ENCODE measurements at places on chromosomes 12 and 14.
A peak's percentile ranks its signal among the peaks of the same experiment; 100 is the strongest.

DNA sequence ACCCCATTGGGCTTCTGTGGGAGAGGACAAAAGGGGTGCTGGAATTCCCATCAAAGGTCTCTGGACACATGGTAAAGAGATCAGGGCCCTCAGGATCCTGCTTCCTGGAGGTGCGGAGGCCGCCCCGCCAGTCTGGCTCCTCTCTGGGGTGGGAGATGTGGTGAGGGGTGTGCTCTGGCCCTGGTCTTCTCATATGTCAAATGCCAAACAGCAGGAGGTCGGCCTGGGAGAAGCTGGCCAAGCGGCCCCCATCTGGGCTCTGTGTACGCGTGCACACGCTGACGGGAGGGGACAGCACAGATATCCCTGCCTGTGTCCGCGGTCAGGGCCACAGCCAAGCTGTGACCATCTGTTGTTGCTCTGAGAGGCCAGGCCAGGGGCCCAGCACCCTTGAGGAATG lies 14.1 kb downstream of the FIGNL2 start:
- no peak for DNase-seq

DNA sequence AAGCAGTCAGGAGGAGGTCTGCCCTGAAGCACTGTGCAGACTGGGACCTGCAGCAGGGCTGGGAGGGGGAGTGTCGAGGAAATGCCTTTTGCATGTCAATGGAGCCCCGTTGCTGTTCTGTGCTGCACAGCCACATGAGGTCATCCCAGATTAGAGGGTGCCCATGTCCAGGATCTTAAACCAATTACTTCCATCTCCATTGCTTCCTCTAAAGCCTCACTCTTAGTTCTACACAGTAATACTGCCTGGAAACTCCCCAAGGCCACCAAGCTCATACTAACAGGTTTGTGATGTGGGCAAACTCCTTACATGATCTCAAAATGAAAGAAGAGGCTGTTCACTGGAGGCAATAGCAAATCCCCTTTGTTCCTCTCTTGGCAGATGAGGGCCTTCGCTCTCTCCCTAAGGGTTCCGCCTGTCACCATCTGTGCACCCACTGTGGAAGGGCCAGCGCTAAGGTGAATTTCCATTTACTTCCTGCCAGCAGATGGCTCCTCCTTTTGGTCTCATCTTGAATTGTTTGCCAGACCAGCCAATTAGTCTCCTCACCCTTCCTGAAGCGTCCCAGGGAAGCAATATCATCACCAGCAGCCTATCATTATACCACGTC lies 35.4 kb upstream of the LTA4H start:
- no peak for DNase-seq

GRCh38 chr14:61034416-61035120 lies 53.5 kb downstream of the SLC38A6 start:
- DNase-seq, result no peak

DNA sequence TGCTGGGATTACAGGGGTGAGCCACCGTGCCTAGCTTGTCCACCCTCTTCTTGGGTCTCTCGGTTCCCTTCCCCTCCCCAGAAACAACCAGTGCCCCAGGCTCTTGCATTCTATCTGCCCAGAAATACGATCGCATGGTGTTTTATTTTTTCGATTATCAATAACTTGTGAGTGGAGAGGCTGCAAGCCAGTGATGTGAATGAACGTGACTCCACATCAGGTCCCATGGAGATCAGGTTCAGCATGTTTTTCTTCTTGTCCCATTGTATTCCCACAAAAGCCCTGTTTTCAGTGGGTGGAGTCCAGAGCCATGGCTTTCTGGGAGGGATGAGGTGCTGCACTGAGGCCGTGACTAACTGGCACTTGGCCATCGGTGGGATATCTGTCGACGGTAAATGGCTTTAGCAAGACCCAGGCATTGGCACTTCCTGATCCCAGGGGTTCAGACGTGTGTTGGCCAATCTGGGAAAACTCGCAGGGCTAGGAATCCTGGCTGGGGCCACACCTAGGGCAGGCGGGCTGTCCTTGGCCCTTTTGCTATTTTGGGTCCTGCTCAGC lies 12.7 kb upstream of the HNF1A start:
- DNase-seq, result no peak

DNA sequence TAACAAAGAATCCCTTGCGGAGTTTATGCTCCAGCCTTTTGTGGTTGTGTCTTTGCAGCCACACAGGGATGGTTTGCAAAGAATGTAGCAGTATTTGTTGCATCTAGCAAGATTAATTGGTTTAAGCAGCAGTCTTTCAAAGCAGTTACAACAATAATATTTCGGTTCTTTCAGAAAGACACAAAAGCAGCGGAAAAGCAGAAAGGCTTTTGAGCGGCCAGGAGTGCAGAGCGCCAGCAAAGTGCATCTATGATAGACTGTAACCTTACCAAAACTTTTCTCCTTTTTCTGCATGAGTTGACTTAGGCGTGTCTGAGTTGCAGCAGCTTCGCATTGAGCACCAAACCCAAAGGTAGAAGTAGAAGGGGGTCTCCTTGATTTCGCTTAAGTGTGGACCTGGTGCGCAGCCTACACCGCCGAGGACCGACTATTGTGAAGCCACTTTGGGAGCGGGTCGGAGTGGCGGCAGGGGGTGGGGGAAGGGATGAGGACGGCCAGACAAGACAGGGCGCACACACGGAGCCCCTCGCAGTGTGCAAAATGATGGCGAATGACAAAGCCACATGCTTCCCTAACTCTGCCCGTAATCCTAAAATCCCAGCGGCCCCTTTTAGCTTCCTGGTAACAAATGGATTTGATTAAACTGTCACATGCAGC lies 1.2 kb downstream of the LMO3 start:
- peak; percentile 35 for DNase-seq

DNA sequence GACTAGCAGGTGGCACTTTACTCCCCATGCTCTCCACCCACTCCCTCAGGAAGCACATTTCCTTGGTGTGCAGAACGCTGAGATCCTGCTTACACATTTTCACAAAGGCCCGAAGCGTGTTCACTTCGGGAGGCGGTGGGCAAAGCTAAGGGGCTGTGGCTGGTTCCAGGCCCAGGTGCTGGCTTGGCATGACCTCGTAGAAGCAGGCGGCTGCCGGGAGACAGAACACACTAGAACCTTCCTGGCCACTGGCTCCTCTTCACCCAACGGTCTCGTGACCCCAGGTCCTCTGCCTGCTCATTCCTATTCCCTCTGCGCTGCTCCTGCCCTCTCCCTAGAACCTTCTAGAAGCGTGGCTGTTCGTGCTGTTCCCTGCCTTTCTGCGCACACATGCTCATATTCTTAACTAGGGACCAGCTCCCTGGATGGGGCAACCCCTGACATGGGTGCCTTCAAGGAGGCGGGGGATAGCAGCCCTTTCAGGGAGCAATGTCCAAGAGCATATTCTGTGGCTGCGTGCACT lies 43.3 kb downstream of the ATP23 start:
- no peak for DNase-seq

DNA sequence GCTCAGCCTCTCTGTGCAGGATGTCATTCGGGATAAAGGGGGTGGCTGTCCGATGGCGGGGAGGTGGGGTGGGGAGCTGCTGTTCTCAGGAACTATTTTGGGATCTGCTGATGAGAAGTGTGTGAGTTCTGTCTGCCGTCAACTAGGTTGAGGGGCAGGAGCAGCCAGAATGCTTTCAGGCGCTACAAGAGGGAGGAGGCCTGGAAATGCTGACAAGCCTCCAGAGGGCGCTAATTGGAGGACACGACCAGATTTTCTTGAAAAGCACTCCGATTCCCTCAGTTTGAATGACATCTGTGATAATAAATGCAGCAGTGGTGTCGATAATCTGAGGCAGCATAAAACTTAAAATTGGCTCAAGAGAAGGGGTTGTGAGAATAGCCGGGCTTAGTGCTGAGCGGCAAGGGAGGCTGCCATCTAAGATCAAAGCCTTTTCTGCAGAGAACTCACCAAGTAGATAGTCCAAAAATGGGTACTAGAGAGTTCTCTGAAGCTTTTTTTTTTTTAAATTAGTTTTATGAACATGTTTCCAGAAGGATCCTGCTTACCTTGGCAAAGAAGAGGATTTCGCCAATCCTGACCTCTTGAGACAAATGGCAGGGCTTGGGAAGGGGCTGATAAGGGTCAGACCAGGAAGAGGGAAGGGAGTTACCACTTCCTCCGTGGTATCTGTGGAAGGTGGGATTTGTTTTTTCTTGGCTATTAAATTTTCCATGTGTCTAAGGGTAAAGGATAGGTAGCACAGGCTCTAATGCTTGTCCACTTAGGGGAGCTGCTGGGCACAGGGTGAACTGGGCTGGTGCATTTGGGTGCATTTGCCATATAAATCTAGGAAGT lies 94.4 kb downstream of the CRACR2A start:
- DNase-seq, result no peak

- no peak for DNase-seq
These were observed 7.3 kb upstream of the STX2 start for GRCh38 chr12:130846369-130846768.

DNA sequence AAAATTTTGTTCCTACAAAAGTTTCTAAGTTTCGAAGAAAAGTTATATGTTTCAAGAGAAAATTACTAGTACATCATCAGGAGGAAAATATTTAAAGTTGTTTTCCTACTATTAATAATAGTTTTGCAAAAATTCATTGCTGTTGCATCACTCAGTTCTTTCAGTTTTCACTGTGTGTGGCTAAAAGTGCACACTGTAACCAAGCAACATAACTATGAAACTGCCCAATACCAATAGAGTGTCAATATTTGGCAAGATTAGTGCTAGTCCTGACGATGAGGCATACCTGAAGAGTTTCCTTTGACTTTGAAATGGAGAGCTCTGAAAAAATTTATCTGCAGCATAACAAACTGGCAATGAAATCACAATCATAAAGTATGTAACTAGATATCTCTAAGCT lies 194.3 kb downstream of the CPNE8 start:
- no peak for DNase-seq

DNA sequence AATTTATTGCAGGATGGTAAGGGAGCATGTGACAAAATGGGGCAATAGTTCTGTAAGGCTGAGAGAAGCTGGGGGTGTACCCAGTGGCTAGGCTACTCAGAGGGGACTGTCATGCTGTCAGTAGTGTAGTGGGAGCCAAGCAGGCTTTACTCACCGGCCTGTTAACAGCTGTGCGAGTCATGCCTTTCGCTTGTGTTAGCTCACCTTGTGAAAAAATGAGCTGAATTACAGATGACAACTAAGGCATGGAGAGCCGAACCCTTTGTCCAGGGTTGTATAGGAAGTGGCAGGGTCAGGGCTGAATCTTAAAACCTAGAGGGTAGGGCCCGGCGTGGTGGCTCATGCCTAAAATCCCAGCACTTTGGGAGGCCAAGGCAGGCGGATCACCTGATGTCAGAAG lies 37.9 kb downstream of the SH2B3 start:
- no peak for DNase-seq

DNA sequence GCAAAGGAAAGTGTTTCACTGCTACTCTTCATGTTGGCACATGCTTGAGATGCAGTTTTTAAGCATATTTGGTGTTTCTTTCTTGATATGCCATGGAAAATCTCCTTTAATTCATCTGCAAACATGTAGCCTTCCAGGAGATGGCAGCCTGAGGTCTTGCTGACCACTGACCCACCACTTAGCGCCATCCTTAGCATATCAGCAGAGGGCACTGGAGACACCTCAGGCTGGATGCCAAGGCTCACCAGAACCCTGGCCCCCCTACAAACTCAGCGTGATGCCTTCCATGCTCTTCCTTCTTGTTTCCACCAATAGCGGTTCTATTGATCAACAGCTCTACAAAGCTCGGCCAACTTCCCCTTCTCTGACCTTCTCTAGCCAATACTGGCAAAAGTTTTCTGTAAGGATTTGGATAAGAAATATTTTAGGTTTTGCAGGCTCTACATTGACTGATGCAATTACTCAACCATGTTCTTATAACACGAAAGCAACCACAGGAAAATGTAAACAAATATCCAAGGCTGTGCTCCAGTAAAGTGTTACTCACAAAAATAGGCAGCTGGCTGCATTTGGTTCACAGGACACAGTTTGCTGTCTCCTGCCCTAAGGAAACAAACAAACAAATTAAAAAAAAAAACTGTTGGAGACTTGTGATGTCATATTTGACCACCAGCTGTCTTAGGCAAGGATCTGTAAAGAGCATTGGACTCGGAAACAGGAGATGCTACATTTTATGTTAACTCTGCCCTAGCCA lies 209.7 kb downstream of the SLC15A4 start:
- DNase-seq, result no peak

- DNase-seq, result no peak
These were observed 10.9 kb upstream of the LGMN start for GRCh38 chr14:92759300-92759678.

GRCh38 chr12:52356762-52357580 lies 10.3 kb downstream of the KRT85 start:
- no peak for DNase-seq

GRCh38 chr14:59913187-59913586 lies 6.8 kb upstream of the LRRC9 start:
- no peak for DNase-seq

Data from posterior cingulate gyrus (tissue), 11 donors.